Mucosa of gallbladder (tissue), 1 donor: ENCODE measurements at places on chromosomes 4 and X. TPM values are rescaled to one million over a fixed set of nuclear protein-coding genes. Genes with fewer than 3 reads are reported as not detected.

DNA sequence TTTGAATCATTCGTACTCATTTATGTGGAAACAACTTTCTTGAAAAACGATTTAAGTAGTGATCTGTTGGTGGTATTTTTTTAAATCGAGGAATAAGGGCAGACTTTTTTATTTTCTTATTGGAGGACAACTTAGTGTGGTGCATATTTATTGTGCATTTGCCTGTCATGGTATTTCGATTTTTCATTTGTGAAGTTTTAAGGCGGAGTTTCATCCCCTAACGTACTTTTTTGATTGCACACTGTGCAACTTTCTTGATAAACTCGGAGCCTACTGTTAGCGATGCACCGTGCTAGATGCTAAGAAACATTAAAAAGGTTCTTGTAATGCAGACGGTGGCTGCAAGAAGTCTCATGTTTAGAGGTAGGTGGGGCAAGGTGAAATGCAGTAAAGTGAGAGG, 1.4 kb downstream of the ZFX start:
- DNase-seq, result no peak

GRCh38 chr4:88467392-88467791, 10.5 kb downstream of the HERC5 start:
- DNase-seq, result no peak

GRCh38 chrX:72131317-72132294, at the start of gene RTL5:
TSS of gene RTL5 (minus strand) at chrX:72131915.
- DNase-seq, result peak; percentile 83

- DNase-seq, result no peak
These were observed 47.7 kb downstream of the EVC start for GRCh38 chr4:5758741-5759140.

DNA sequence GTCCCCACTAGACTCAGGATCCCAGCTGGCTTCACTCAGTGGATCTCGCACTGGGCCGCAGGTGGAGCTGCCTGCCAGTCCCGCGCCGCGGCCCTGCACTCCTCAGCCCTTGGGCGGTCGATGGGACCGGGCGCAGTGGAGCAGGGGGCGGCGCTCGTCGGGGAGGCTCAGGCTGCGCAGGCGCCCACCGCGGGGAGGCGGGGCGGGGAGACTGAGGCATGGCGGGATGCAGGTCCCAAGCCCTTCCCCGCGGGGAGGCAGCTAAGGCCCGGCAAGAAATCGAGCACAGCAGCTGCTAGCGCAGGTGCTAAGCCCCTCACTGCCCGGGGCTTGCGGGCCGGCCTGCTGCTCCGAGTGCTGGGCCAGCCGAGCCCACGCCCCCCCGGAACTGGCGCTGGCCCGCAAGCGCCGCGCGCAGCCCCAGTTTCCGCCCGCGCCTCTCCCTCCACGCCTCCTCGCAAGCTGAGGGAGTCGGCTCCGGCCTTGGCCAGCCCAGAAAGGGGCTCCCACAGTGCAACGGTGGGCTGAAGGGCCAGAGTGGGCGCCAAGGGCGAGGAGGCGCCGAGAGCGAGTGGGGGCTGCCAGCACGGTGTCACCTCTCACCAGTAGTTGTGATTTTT, 1038.0 kb downstream of the PCDH19 start:
- DNase-seq, result no peak

DNA sequence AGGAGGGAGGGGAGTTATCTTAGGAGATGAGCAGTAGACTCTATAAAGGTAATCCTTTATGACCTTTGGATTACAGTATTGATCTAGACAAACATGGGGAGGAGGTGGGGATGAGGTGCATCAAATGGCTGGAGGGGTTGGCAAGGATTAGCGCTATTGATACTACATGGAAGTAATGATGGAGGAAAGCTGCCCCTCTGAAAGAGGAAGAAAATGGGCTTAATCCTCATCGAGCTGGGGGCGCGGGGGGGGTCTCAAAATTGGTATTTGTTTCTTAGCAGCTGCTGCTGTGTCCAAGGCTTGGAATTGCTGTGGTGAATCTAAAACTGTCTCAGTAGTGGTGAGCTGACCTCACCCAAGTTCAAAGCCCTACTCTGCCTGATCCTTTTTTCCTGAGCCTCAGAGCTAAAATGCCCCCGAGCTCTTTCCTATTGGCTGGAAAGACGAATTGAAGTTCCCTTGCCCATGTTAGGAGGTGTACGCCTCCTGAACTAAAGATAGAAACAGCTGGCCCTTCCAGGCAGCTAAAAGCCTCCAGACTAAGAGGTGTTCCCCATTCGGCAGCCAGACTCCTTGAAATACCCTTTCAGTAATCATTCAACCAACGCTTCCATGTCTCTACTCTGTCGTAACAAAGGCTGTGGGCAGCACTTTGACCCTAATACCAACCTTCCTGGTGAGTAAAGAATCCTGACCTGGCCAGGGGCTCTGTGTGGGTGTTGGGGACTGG, at the start of gene ITGB1BP2:
TSS of gene ITGB1BP2 (plus strand) at position 556 of the 730 bp plus-strand sequence. CDS start at position 613, 57 bp downstream.
- no peak for DNase-seq

DNA sequence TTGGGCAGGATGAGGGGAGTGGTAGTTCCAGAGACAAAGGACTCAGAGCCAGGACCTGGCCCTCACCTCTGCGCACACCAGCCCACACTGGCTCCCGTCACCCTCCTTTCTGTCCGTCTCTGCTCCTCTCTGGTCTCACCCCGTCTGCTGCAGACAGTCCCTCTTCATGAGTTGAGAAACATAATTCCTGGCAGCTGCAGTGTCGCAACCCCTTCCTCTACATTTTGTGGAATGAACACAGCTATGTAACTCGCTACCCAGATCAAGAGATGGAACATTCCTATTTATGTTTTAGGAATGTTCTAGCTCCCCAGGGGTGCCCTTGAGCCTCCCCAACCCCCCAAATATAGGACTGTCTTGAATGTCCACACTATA, 59.3 kb downstream of the SHROOM2 start:
- no peak for DNase-seq

DNA sequence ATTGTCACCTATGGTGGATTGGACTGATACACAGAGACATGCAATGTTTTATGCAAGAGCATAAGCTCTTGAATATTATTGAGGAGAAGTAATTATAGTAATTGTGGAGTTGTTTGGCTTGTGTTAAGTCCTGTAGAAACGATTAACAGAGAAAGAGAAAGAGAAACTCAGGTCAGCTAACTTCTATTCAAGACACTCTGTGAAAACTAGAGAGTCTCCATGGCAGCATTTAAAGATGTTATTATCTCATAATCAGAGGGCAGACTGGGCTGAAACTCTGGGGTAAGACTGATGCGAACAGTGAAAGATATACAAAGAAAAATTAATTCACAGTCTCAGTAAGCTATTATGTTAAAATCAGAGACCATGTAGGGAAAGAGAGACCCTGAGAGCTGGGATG, 625.7 kb downstream of the FAT4 start:
- DNase-seq, result no peak

- DNase-seq, result no peak
These were observed 184.6 kb downstream of the UGT8 start for GRCh38 chr4:114783215-114783595.

DNA sequence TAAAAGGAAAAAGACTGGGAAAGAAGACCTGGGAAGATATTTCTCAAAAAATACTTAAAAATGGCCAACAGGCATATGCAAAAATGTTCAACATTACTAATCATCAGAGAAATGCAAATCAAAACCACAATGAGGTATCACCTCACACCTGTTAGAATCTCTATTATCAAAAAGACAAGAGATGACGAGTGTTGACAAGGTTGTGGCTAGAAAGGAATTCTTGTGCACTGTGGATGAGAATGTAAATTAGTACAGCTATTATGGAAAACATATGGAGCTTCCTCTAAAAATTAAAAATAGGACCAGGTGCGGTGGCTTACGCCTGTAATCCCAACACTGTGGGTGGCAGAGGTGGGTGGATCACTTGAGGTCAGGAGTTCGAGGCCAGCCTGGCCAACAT, 50.0 kb downstream of the C4orf46 start:
- no peak for DNase-seq

GRCh38 chrX:136626237-136626636, 21.7 kb upstream of the CD40LG start:
- no peak for DNase-seq

DNA sequence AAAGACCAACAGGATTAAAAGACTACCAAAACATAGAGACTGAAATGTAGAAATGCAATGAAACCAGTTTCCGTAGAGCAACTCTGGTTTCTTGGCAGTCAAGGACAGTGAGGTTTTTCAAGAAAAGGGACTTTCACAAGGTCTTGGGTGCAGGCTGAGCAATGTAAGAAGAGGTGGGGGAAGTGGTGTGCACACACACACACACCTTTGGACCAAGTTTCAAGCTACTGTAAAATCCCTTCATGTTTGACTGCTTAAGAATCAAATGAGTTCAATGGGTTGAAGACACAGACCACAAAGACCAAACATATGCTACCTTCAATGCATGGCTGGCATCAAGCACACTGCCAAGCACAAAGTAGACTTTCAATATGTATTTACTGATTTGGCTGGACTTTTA, 17.8 kb upstream of the MCF2 start:
- DNase-seq, result no peak

- no peak for DNase-seq
These were observed 215.6 kb upstream of the PPARGC1A start for GRCh38 chr4:24105327-24106038.

GRCh38 chr4:139858436-139859205, 193.0 kb downstream of the MGST2 start:
- no peak for DNase-seq

GRCh38 chrX:18649498-18649951, 22.4 kb downstream of the RS1 start:
- no peak for DNase-seq

- no peak for DNase-seq
These were observed 136.0 kb upstream of the STX18 start for GRCh38 chr4:4677556-4678522.

GRCh38 chr4:71832049-71832448, 48.2 kb upstream of the GC start:
- no peak for DNase-seq

GRCh38 chrX:29039501-29039900, 452.3 kb downstream of the IL1RAPL1 start:
- no peak for DNase-seq

The PPP4R3C gene
- not detected for total RNA-seq

The GYPA gene
- 0.69 TPM for total RNA-seq

The APLN gene
- total RNA-seq, result 0.20 TPM

The GPR34 gene
- 20.9 TPM for total RNA-seq

The PABPC1L2A gene
- total RNA-seq, result not detected

The SYNPO2 gene
- total RNA-seq, result 735 TPM

The ZDHHC15 gene
- total RNA-seq, result 1.5 TPM

The STS gene
- 11.9 TPM for total RNA-seq

The ERAS gene
- not detected for total RNA-seq

The BMPR1B gene
- 9.7 TPM for total RNA-seq

The DOK7 gene
- 7.4 TPM for total RNA-seq
